Natural killer cell (primary cell): ENCODE measurements at places on chromosomes 1 and 21. TPM values are rescaled to one million over a fixed set of nuclear protein-coding genes. Genes with fewer than 3 reads are reported as not detected.

GRCh38 chr1:13824626-13825025, 124.6 kb downstream of the PRDM2 start:
- H3K27me3 ChIP-seq: no peaks in the 10 kb centered on the region
- H3K4me3 ChIP-seq: no peak overlapping the region
- no peak for DNase-seq
- peaks cover 2% of the 10 kb centered on the region for H3K36me3 ChIP-seq
- no peak overlapping the region for H3K27ac ChIP-seq

DNA sequence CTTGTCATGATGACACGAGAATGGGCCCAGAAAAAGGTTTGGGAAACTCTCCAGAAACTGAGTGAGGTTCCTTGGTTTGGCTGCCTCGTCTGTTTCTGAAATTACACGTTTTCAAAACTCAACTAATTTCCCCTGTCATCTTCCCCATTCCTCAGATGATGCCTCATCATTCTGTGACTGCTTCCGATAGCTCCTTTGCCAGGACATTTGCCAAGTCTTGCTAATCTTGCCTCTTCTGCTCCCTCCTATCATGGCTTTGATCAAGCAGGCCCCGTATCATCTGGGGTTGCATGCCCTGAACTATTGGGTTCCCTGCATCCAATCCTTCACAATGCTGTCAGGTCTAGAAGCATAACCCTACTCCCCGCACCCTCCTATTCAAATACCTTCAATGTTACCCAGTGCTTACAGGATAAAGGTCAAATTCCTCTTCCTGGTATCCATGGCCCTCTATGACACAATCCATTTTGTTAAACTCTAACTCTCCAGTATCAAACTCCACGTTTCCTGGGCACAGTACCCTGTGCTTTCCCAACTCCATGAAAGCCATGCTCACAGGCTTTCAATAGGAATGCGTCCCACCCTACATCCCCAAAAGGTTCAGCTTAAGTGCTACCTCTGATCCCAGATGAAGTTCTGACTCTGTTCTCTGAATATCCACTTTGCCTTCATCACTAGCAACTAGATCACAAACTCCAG, 22.2 kb upstream of the TMEM200B start:
- no peak overlapping the region for H3K27ac ChIP-seq
- no peaks in the 10 kb centered on the region for H3K4me1 ChIP-seq
- no peak for DNase-seq
- no peak overlapping the region for H3K4me3 ChIP-seq

GRCh38 chr1:40773748-40774265, 9.8 kb upstream of the KCNQ4 start:
- H3K4me1 ChIP-seq: no peaks in the 10 kb centered on the region
- DNase-seq: no peak
- no peak overlapping the region for H3K4me3 ChIP-seq
- no peak overlapping the region for H3K27ac ChIP-seq

- no peaks in the 10 kb centered on the region for H3K36me3 ChIP-seq
- no peak overlapping the region for H3K4me3 ChIP-seq
- DNase-seq: no peak
- H3K27ac ChIP-seq: no peak overlapping the region
Observed at GRCh38 chr1:200262326-200262965, 147.4 kb downstream of the ZNF281 start.

DNA sequence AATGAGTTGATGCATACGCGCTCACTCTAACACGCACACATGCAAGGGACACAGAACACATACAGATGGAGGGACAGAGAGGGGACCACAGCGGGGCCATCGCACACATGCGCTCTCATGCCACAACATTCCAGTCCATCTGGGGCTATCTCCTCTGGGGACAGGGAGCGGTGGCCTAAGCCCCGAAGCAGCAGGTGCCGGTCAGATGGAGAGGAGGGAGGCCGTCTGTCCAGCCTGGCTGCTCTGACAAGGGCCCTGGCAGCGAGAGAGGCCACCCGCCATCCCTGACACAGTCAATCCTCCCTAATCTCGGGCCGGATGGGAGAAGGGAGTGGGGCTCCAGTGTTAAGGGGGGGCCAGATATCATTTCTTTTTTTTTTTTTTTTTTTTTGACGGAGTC, 123.5 kb downstream of the KIAA0319L start:
- peaks cover 15% of the 10 kb centered on the region for H3K36me3 ChIP-seq
- H3K4me3 ChIP-seq: no peak overlapping the region
- no peak overlapping the region for H3K27ac ChIP-seq
- H3K4me1 ChIP-seq: peaks cover 7% of the 10 kb centered on the region

DNA sequence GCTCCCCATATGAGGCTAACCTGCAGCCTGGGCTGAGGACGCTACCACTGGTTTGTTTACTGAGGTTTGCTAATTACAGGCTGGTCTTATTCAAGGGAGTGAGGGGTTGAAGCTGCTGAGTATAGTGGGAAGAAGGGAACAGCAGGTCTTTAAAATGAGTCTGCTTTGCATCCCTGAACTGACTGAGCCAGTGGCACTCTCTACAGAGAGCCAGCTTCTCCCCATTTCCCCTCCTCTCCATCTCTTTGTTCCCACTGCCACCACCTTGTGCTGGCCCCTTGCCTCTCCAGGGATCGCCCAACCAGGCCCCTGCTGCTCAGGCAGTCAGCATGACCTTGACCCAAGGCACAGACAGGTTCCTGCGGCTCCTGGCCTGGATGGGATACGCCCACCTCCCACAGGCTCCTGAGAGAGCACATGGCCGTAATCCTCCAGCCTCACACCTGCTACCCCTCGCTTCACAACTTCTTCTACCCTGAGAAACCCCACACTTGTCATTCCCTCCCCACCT, 45.0 kb downstream of the IER5 start:
- H3K4me1 ChIP-seq: peaks cover 71% of the 10 kb centered on the region
- no peak overlapping the region for H3K4me3 ChIP-seq
- no peak for DNase-seq
- no peaks in the 10 kb centered on the region for H3K27me3 ChIP-seq
- H3K36me3 ChIP-seq: no peaks in the 10 kb centered on the region
- no peak overlapping the region for H3K27ac ChIP-seq

- no peaks in the 10 kb centered on the region for H3K27me3 ChIP-seq
- H3K4me3 ChIP-seq: no peak overlapping the region
- H3K27ac ChIP-seq: no peak overlapping the region
- peaks cover 26% of the 10 kb centered on the region for H3K36me3 ChIP-seq
- H3K4me1 ChIP-seq: no peaks in the 10 kb centered on the region
Observed at GRCh38 chr1:32100807-32101708, 6.8 kb upstream of the KPNA6 start.

The COL9A2 gene
- total RNA-seq: 2.4 TPM

DNA sequence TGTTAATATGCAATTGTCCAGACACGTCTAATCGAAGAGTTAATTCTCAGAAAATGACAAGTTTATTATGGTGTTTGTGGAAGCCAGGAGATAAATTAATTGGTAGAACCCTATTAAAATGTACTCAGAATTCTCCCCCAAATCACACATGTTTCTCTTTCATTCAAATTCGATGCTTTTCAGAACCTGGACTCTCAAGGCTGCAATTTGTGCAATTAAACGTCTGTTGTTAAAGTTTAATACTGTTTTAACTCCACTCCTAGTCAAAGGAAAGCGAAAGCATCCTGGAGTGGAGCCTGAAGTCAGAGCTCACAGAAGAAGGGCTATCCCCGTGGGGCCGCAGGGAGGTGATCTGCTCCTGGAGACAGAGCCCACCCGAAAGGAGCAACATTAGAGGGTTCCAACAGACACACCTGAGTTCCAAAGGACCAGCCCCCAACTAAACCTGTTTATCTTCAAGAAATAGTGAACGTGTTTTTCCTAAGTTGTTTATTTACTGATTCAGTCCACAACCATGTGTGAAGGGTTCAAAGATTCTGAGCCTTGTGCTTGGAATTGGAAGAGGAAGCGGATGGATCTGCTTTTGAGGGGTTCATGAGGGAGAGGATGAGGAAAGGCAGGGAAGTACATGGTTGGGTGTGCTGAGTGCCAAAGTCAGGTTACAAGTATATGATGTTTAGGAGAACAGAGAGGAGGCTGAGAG, 68.0 kb upstream of the AKT3 start:
- peak overlapping the region; percentile 35 for H3K4me3 ChIP-seq
- no peak overlapping the region for H3K27ac ChIP-seq
- peak; percentile 18 for DNase-seq
- no peaks in the 10 kb centered on the region for H3K36me3 ChIP-seq
- peaks cover 13% of the 10 kb centered on the region for H3K4me1 ChIP-seq

- no peak overlapping the region for H3K27ac ChIP-seq
- no peaks in the 10 kb centered on the region for H3K36me3 ChIP-seq
- H3K27me3 ChIP-seq: no peaks in the 10 kb centered on the region
- H3K4me1 ChIP-seq: peaks cover 31% of the 10 kb centered on the region
- H3K4me3 ChIP-seq: no peak overlapping the region
Observed at GRCh38 chr1:211735208-211736170, 60.1 kb upstream of the NEK2 start.

GRCh38 chr1:155324717-155325602, 4.3 kb downstream of the RUSC1 start:
- DNase-seq: peak; percentile 43
- H3K27me3 ChIP-seq: no peaks in the 10 kb centered on the region
- peak overlapping the region; percentile 49 for H3K27ac ChIP-seq
- H3K4me3 ChIP-seq: peak overlapping the region; percentile 99

The ANKRD34A gene
- total RNA-seq: 1.9 TPM

The HES3 gene
- total RNA-seq: not detected

DNA sequence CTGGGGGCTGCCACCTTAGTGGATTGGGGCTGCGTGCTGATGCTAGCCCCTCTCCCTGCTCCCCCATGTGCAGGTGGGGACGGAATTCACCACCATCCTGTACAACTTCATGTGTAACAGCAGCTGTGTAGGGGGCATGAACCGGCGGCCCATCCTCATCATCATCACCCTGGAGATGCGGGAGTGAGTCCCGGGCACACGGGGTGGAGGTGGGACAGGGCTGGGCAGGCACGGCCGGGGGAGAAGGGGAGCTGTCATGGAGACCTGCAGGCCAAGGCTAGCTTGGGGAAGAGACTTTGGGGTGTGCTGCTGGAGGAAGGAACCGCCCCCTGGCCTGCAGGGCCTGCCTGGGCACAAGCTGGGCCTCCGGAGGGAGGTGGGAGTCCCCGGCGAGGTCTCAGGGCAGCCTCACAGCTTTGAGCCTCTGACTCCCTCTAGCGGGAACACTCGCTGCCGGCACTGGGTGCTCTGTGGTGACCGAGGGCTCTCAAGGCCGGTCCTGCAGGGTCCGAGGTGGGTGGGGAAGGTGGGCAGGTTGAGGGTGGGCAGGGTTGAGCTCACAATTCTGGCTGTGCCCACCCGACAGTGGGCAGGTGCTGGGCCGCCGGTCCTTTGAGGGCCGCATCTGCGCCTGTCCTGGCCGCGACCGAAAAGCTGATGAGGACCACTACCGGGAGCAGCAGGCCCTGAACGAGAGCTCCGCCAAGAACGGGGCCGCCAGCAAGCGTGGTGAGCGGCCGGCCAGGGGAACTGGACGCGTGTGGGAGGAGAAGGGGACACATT, 25.0 kb upstream of the CCDC27 start:
- DNase-seq: peak; percentile 23
- H3K4me3 ChIP-seq: no peak overlapping the region
- H3K27ac ChIP-seq: no peak overlapping the region
- H3K4me1 ChIP-seq: no peaks in the 10 kb centered on the region
- H3K27me3 ChIP-seq: no peaks in the 10 kb centered on the region
- no peaks in the 10 kb centered on the region for H3K36me3 ChIP-seq

- no peaks in the 10 kb centered on the region for H3K4me1 ChIP-seq
- no peak overlapping the region for H3K27ac ChIP-seq
- H3K27me3 ChIP-seq: no peaks in the 10 kb centered on the region
- peaks cover 13% of the 10 kb centered on the region for H3K36me3 ChIP-seq
Observed at GRCh38 chr1:229285440-229285839, 14.5 kb downstream of the RAB4A start.
